ENCODE measurements at places on chromosomes 2 and 18. TPM values are rescaled to one million over a fixed set of nuclear protein-coding genes. Genes with fewer than 3 reads are reported as not detected.

Gene BCS1L
- total RNA-seq, result 32.3 TPM

Gene CASP10
- 11.6 TPM for total RNA-seq

Gene PPP1R1C
- 2.2 TPM for total RNA-seq

Gene EIPR1
- 31.4 TPM for total RNA-seq

Gene TXNDC2
- under 0.01 TPM for total RNA-seq

Gene ARHGAP28
- 13.4 TPM for total RNA-seq

Gene MRO
- total RNA-seq, result under 0.01 TPM

Gene COMMD1
- 50.3 TPM for total RNA-seq

Gene GCKR
- 0.17 TPM for total RNA-seq

Gene RHOB
- total RNA-seq, result 138 TPM

Gene MORN2
- total RNA-seq, result 27.3 TPM

Gene SLC19A3
- total RNA-seq, result 0.29 TPM

Gene MBD1
- total RNA-seq, result 63.7 TPM

Gene INHA
- total RNA-seq, result 0.33 TPM

Gene SCYGR4
- total RNA-seq, result not detected

Gene SLC25A12
- total RNA-seq, result 21.2 TPM

Data from smooth muscle cell of trachea (primary cell).